GF-D8 (cell line): ENCODE measurements at places on chromosomes 6 and 20.

- DNase-seq, result no peak
Observed at GRCh38 chr20:15639839-15640238, 933.4 kb downstream of the KIF16B start.

- no peak for DNase-seq
Observed at GRCh38 chr20:24983896-24984295, 8.7 kb downstream of the APMAP start.

- no peak for DNase-seq
Observed at GRCh38 chr6:54361188-54361587, 52.9 kb downstream of the TINAG start.

GRCh38 chr6:108091288-108091687 lies 16.7 kb upstream of the OSTM1 start:
- no peak for DNase-seq

GRCh38 chr6:136123468-136123867 lies 126.6 kb downstream of the MTFR2 start:
- DNase-seq, result no peak

GRCh38 chr6:109450801-109451200 lies 4.8 kb downstream of the MICAL1 start:
- no peak for DNase-seq

GRCh38 chr6:107822176-107823046 lies 1.7 kb downstream of the SCML4 start:
- no peak for DNase-seq

DNA sequence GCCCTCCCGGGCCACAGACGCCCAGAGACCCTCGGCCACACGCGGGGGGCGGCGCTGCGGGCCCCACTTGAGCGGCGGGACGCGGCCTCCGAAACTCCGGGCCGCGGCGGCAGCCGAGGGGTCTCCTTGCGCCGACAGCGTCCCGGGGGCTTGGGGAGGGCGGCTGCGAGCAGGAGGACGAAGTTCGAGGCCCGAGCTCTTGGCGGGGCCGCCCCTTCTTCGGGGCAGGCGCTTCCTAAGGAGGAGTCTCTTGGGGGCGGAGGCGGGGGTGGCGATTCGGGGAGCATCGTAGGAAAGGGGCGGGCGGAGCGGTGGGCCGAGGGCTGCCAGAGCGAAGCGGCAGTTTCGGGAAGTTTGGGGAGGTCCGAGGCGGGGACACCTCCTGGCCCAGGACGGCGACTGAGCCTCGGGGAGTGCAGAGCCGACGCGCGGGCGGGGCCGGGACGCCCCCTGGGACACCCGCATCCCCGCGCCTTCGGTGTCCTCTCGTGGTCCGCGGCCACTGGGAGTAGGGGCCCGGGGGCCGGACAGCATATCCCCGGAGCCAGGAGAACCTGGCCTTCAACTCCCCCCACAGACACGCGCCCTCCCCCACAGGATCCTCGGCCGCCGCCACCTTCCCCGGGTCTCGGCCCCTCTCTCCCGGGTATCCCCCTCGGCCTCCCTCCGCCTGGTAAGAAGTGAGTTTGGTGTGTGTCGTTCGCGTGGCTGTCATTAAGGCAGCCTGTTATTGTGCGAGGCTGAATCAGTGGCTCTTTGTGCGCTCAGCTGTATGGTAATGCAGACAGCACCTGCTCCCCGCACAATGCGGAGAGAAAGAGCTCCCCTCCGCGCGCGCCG lies 613 bp upstream of the DLL1 start:
- DNase-seq, result no peak

GRCh38 chr6:158500016-158500735 lies 59.7 kb upstream of the TMEM181 start:
- DNase-seq, result no peak
